Calu3 (cell line): ENCODE measurements at places on chromosomes 11 and 22. TPM values are rescaled to one million over a fixed set of nuclear protein-coding genes. Genes with fewer than 3 reads are reported as not detected.

DNA sequence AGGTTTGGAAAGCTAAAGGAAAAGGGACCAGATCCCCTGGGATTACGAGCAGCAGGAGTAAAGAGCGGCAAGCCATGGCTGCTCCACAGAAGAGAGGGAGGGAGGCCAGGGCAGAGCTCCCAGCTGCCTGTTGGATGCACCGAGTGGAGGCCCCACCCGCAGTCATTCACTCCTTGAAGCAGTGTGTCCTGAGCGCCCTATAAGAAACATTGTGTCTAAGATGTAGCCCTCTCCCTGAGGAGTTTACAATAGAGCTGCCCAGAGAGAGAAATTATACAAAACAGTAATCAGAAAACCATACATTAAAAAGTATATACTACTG, 54.7 kb upstream of the CSNK2A3 start:
- H3K4me1 ChIP-seq: no peaks in the 10 kb centered on the region
- H3K27ac ChIP-seq: no peak overlapping the region
- H3K4me3 ChIP-seq: no peak overlapping the region
- no peaks in the 10 kb centered on the region for H3K36me3 ChIP-seq
- DNase-seq: no peak

The HEPN1 gene
- total RNA-seq: not detected in 2 replicates

DNA sequence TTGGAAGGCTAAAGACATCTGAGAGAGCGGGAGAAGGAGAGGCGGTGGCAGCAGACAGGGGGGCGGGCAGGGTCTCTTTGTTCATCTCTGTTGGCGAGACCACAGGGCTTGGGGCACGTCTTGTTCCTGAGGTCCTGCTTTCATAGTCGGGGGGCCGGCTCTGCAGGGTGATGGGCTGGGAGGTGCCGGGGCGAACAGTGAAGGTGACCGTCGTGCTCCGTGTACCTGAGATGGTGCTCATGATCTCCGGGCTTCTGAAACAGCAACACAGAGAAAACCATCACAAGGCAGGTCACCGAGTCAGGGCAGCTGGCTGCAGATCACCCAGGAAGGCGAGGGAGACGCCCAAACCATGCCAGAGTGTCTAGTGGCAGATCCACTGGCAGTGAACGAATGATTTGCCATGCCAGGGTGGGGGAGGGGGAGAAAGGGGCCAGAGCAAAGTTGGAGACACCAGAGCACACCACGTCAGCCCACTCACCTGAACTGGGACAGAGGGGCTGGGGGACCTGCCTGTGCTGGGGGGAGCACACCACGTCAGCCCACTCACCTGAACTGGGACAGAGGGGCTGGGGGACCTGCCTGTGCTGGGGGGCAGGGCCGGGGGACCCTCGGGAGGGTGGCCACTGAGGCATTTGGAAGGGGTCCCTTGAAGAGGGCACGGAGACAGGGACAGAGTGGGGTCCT, 75.0 kb downstream of the CTTN start:
- no peak overlapping the region for H3K27ac ChIP-seq
- no peak for DNase-seq
- no peaks in the 10 kb centered on the region for H3K27me3 ChIP-seq
- peaks cover 24% of the 10 kb centered on the region for H3K36me3 ChIP-seq

- DNase-seq: no peak
- H3K27ac ChIP-seq: no peak overlapping the region
- H3K27me3 ChIP-seq: no peaks in the 10 kb centered on the region
- no peak overlapping the region for H3K4me3 ChIP-seq
These were observed 19.8 kb downstream of the PRMT3 start for GRCh38 chr11:20407344-20407743.

DNA sequence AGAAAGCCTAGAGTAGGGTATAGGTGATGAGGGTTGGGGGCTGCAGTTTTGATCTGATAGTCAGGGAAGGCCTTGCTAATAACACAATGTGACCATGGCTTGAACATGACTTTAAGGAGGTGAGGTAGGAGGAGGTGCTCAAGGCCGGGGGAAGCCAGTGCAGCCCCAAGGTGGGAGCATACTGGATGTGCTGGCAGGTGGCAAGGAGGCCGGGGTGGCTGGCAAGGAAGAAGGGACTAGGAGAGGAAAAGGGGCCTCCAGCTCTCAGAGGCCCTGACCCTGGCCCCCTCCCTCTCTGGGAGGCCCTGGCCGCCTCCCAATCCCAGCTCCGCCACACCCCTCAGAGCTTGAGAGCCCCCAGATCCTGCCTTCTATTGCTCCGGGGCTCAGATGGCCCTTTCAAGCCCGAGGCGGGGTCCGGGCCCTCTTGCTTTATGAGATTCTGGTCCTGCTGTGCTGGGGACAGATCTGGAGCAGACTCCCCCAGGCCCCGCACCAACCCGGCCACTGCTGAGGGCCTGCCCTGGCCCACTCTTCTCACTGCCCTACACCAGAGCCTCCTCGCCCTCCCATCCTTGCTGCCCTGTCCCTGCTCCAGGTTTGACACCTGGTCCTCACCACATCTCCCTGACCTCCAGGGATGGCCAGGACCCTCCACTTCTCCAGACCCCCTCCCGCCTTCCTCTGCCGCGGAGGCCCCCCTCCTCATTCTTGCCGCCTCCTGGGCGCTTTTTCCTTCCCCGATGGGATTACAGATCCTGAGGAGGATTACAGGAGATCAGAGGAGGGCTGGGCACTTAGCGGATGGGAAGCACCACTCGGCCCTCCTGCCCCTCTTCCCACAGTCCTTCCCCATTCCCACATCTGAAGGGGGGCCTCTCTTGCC, 1.8 kb downstream of the PITPNM1 start:
- DNase-seq: no peak
- peaks cover 64% of the 10 kb centered on the region for H3K36me3 ChIP-seq
- peak overlapping the region; percentile 27 for H3K27ac ChIP-seq
- H3K4me1 ChIP-seq: peaks cover 24% of the 10 kb centered on the region

The BEST1 gene
- total RNA-seq: 0.78 and 1.1 TPM in 2 replicates

The HBG2 gene
- not detected in 2 replicates for total RNA-seq

The BATF2 gene
- total RNA-seq: 4.5 and 11.3 TPM in 2 replicates

The C11orf52 gene
- 6.2 and 7.9 TPM in 2 replicates for total RNA-seq

The SHISA8 gene
- total RNA-seq: not detected in 2 replicates

DNA sequence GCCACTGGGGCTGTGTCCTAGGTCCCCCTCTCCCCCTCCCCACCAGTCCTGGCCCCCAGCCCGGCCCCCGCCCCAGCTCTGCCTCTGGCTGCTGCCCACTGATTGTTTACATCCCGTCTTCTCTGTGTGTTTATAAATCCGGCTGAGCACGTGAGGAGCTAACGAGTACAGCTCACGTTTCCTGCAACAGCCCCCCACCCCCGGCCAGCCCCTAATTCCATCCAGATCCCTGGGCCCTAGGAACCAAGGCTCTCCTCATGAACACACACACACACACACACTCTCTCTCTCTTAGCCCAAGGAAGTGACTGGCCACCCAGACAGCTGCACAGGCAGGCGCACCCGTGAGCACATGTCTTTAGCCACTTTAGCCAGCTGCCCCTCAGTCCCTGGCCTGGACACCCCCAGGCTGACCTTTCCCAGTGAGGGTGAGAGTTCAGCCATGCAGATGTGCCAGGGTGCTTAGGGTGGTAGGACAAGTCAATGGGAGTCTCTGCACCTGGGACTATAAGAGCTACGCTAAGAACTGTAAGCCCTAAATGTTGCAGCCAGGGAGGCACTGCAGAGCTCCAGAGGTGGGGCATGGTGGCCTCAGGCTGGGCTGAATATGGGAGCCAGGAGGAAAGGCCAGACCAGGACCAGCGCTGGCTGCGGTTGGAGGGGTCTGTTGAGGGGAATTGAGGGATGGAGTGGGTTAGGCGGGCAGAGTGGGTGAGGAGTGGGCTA, 2.9 kb downstream of the CLCF1 start:
- DNase-seq: no peak
- no peak overlapping the region for H3K27ac ChIP-seq
- H3K27me3 ChIP-seq: no peaks in the 10 kb centered on the region
- H3K4me1 ChIP-seq: peaks cover 30% of the 10 kb centered on the region

DNA sequence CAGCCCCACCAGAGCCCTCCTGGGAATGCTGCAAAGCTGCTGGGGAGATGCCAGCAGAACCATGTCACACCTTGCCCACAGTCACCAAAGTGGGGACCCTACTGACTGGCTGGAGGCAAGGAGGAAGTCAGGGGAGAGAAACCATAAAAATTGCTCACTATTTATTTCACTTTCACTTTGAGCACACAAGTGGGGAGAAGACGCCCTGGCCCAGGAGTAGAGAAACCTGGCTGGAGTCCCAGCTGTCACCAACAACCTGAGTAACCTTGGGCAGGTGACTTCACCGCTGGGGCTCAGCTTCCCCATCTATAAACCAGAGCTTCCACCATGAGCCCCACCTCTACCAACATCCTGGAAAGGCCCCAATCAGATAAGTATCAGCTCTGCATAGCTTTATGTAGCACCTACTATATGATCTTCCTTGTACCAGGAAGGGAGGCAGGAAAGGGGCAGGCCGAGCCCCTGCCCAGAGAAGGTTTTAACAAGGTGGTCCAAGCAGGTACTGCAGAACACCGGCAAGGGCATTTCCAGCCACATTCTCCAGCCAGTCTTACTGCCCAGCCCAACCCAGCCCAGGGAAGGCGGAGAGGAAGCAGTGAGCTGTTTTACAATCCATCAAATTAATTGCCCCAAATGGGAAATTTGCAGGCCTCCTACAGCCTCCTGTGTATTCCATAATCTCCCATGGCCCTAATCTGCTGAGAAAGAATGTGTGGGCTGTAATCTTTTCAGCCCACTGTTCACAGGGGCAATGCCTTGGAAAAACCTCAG, 27.6 kb downstream of the PLEKHA7 start:
- H3K4me1 ChIP-seq: peaks cover 81% of the 10 kb centered on the region
- H3K27me3 ChIP-seq: no peaks in the 10 kb centered on the region
- H3K27ac ChIP-seq: peak overlapping the region; percentile 80
- H3K4me3 ChIP-seq: peak overlapping the region; percentile 49
- peak; percentile 82 for DNase-seq
- H3K36me3 ChIP-seq: peaks cover 52% of the 10 kb centered on the region
